ENCODE measurements at places on chromosomes 1 and 21.

- DNase-seq, result no peak
Measured at GRCh38 chr21:28723646-28724045, 269.0 kb downstream of the LTN1 start.

DNA sequence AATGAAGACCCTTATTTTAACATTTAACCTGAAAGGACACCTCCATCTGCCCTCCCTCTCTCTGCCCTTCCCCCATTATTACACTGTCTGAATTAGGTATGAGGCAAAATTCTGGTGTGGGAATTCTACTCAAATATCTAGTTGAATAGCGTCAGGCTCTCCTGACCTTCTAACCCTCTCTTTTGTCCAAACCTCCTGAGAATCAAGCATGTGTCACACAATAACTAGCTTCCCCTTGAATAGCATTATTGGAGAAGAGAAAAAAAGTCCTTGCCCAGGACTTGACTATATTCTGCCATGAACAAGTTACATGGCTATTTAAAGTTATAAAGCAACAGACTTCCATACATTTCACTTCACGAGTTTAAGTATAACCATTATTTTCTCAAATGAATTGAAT is 35.5 kb downstream of the USH2A start:
- no peak for DNase-seq

GRCh38 chr1:205003358-205004131 is 39.5 kb upstream of the CNTN2 start:
- no peak for DNase-seq

- DNase-seq, result no peak
Measured at GRCh38 chr1:174883409-174883808, 116.3 kb upstream of the CACYBP start.

DNA sequence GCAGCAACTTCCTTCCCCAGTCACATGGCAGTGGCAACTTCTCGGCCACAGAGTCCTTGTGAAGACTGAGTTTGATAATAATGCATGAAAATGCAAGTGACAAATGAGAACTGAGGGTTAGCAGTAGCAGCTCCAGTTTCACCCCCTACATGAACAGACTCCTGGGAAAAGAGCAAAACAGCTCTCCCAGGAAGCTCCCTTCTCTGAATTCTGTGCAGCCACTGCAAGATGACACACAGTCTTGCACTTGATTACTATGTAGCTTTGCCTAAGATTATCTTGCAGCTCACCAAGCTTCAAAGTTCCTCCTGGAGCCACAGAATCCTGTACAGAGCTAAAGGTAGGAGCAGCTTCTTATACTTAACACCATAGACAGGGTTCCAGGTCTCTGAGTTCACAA is 4.7 kb downstream of the PGBD5 start:
- no peak for DNase-seq

DNA sequence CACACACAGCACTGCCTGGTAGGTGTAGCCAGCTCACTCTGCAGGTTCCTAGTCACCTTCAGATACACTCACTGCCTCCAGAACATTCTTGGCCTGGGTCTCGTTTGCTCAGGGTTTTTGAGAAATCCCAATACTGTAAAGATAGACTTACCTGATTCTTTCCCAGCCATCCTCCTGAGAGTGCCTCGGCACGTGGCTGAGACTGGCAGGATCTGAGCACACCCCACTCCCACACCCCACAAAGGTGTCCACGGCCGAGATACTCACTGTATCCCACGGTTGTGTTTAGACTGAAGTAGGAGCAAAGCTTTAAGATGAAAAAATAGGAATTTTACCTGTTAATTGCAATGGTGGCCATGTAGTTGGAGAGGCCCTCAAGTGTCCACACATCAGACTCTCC is 33.4 kb downstream of the SNAP47 start:
- no peak for DNase-seq

- no peak for DNase-seq
Measured at GRCh38 chr1:22140694-22141093, 2.2 kb downstream of the WNT4 start.
